ENCODE measurements at places on chromosomes 2 and 18. TPM values are rescaled to one million over a fixed set of nuclear protein-coding genes. Genes with fewer than 3 reads are reported as not detected.

GRCh38 chr2:67256892-67257291 is 140.2 kb upstream of the ETAA1 start:
- DNase-seq = no peak

DNA sequence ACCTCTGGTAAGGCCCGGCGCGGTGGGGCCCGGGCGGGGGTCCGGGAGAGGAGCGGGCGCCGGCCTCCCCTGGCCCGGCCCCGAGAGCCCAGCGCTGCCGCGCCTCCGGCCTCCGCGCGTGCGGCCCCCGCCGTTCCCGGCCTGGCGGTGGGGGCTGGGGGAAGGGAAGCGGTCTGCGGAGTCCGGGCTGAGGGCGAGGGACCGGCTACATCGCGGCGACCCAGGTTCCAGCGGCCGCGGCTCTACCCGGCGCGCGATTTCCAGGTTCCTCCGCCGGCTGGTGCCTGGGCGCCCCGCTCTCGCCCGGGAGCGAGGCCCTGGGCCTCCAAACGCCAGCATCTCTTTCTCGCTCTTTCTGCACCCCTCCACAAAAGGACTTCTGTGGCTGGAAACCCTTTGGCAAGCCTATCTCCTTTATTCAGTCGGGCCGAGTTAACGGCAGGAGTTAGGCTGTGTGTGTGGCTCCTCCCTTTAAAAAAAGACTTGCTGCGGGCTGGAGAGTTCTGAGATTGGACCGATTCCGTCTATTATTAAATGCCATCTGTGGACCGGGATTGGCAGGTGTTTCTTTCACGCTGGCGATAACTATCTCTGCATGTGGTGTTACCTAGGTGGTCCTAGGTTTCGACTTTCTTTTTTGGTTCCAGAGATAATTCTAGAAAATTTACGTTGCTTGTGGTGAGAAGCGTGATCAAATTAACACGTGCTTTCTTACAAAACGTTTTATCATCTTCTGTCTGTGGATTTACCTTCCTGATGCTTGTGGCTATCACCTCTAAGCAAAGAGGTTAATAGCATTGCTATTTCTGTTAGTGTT is 592 bp downstream of the ME2 start:
- no peak for DNase-seq

The CKAP2L gene
- polyA plus RNA-seq = 1.2 TPM

- DNase-seq = no peak
These were observed 194.8 kb downstream of the ZFP36L2 start for GRCh38 chr2:43031471-43032212.

GRCh38 chr18:73118121-73118816 is 250.5 kb upstream of the NETO1 start:
- DNase-seq = no peak

The GPR39 gene
- polyA plus RNA-seq = 9.1 TPM

GRCh38 chr2:143311426-143311825 is 182.2 kb downstream of the ARHGAP15 start:
- DNase-seq = no peak

DNA sequence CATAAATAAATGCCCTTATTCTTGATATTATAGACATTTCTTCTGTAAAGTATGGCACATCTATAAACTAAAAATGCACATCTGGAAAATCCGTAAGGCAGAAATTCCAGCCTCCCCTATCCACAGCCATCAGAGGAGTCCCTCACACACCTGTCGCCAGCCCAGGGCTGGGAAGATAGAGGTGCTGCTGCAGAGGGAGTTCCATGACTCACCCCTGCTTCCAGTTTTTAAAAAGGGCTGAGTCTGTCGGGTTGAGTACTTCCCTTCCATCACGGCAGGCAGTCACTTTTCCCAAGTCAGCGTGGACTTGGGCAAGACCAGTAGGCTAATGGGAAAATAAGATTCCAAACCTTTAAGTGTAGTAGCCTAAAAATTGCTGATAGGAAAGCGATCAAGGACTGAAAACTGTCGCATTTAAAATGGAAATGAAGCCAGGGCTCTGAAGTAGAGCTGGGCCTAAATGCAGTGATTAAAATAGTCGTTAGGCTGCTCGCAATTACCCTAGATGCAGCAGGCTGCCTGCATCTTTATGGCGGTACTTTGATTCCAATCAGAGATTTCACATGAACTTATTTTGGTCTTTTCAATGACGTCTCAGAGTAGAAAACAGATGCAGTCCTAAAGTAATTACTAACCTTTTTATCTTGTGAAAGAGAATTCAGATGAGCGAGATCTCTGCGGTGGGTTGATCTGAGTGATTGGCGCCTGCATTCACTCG is 280.5 kb downstream of the AGAP1 start:
- no peak for DNase-seq

DNA sequence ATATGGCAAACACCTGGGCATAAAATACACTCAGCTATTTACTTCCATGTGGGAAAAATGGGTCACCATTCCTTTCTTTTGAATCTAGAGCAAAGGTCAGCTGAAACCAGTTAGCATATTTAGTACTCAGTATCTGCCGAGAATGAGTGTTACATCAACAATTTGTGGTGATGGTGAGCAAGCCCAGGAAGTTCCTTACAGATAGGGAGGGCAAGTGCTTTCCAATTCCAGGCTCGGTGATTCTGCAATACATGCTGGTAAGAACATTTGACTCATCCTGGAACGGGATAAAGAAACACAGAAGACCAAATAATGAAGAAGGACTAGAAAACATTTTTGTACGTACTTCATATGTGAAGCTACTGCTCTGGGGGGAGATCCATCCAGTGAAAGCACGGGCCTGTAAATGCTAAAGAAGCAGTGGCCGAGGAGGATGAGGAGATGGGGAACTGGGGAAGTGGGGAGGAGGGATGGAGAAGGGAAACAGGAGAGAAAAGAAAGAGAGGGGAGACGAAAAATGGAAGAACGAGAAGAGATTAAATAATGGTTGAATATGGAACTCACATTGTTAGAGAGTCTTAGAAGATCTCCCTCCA is 251.9 kb downstream of the TTC32 start:
- peak; percentile 90 for DNase-seq

The CTLA4 gene
- polyA plus RNA-seq = not detected

- no peak for DNase-seq
These were observed 788 bp downstream of the USP14 start for GRCh38 chr18:159037-159652.

DNA sequence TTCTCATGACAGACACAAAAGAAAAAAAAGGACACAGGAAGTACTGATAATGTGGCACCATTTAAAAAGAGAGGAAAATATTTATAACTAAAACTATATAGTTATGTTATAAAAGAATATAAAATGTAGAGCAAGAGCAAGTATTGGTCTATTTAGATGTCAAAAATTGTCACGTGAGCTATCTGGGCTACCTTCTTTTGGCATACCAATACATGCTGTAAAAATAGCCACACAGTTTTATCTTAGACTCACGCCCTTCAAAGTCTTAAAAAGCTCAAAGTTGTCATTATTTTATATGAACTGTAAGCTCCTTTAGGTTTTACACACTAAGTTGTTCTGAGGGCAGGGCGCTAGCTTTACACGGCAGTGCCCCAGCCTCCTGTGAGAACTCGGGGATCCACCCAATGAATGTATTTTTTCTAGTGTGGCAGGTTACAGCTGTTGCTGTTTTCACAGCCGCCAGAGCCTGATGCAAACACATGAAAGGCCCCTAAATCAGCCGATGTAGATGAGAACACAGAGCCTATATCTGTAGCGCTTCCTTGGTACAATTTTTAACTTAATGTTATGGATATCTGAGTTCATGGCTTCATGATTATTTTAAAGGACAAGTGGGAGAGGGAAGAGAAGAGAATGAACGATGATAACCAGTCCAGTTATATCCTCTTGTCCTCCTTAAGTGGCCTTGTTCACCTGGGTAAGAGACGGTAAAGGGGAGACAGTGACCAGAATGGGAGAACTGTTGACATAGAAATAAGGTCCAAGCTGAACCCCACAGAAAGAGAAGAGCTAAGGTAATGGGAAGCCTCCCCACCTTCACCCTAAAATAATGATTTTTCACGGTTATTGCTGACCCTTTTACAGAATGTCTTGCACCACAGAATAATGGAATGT is 130.8 kb downstream of the CACNB4 start:
- no peak for DNase-seq

The AUP1 gene
- polyA plus RNA-seq = 141 TPM

The COBLL1 gene
- polyA plus RNA-seq = 11.1 TPM

- no peak for DNase-seq
These were observed 154.7 kb upstream of the HDAC4 start for GRCh38 chr2:239555571-239555905.

The CHRNG gene
- not detected for polyA plus RNA-seq

DNA sequence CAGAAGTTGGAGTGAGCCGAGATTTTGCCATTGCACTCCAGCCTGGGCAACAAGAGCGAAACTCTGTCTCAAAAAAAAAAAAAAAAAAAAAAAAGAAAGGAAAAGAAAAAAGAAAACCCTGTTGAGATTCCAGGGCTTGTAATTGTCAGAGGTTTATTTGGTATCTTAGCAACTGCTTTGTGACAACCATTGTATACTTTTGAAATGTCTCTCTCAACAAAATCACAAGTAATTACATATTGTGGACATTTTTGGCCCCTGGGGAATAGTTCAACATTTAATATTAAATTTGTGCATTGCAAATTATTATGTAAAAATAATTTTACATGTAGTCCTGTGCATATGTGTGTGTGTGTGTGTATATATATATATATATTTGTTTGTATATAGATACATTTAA is 270.8 kb downstream of the GALNT13 start:
- no peak for DNase-seq

GRCh38 chr2:21836719-21837118 is 713.0 kb downstream of the TDRD15 start:
- no peak for DNase-seq

DNA sequence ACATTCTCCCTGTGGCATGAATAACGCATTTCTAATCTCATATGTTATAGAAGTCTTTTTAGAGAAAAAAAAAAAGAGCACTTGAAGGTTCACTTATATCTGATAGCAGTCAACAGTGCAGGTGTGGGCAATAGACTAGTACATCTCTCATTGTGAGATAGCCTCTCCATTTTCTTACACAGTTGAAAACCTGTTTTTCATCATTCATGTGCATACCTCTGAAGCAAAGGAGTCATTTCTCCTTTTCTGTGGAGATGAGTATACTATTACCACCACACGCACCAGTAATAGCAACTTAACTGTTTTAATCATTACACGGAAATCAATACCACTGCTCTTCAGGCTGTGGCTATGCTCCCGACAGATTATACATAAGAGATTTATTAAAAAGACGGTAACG is 1653.3 kb upstream of the TMEFF2 start:
- DNase-seq = no peak

DNA sequence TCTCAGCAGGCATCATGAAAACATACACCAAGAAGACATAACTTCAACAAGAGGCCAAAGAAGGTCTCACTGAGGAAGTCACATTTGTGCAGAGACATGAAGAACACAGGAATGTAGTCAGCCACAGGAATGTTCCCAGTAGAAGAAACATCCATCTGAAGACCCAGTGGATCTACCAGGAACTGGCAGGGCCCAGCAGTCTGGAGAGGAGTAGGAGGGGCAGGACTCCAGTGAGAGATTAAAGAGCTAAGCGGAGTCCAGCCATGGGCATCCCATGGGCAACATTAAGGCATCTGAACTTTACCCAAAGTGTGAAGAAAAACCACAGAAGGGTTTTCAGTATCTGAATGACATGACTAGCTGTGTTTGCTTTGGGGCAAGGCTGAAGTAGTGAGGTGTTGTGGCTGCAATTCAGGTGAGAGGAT is 103.1 kb downstream of the UPP2 start:
- DNase-seq = no peak

DNA sequence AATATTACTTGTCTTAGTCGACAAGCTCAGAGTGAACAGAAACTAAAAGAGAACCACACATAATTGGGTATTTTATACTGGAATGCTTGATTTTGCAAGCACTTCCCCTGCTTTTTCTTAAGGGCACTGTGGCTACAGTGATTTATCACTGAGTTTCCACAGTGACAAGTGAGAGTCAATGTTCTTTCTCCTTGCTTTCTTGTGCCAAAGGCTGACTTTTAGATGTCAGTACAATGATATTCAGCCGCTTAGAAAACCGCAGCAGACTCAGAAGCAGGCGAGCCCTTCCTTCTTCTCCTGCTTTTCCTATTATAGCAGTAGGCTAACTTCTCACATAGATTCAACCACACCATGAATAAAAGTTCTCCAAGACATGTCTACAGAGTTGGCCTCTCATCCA is 1603.6 kb upstream of the NXPH2 start:
- no peak for DNase-seq

GRCh38 chr2:156800781-156801361 is 364.7 kb downstream of the GPD2 start:
- no peak for DNase-seq

The CAPN14 gene
- polyA plus RNA-seq = 2.2 TPM

DNA sequence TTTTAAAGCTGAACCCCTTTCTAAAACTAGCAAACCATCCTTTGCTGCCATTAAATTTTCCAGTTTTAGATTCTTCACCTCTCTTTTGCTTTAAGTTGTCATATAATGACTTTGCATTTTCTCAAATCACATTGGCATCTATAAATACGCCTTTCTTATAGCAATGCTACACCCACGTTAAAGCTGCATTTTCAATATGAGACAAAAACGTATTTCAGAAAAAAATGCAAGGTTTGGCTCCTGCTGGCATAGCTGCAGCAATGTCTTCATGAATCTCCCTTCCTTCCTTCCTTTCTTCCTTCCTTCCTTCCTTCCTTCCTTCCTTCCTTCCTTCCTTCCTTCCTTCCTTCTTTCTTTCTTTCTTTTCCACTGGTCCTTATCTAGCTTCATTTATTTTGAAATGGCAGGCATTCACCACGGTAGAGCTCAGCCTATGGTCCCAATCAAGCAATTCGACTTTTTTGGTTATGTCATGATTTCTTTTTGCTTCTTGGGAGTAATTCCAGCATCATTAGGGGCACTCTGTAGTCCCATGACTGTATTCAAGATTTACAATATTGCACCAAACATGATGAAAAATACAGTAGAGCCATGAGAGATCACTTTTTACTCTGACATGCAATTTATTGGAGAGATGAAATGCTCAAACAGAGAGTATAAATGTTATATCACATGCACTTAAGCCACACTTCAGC is 8.8 kb upstream of the UGT1A10 start:
- no peak for DNase-seq

DNA sequence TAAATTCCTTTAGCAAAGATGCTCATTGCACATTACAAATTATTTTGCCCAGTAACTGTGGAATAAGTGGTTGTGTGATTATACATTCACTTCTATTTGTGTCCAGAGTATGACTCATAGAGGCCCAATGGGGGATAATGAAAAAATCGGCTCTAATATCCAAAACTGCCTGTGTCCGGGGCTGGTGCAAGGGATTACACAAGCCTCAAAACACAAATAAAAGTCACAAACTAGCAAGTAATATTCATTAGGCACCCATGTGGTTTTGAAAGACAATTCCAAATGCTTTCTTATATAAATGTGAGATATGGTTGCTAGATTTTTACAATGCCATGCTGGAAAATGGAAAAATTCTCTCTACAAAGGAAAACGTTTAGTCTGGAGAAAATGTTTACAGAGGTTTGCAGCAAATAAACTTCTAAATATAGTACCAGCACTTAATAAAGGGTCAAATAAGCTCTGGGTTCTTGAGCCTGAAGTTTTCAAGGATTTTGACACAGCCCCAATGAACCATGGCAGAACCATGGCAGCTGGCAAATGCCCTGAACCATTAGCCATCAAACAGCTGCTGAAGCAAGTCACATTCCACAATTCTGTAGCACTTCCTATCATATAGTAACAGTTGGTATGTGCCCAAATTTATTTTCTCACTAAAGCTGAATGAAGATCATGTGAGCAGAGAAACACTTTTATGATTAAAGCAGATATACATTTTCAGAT is 40.5 kb downstream of the IRS1 start:
- no peak for DNase-seq

Data from keratinocyte (primary cell).